Activated T-helper 1 cell treated with anti-CD3 and anti-CD28 coated beads, Interleukin-2, amount 50 U/mL, for 16 hours (primary cell): ENCODE measurements at places on chromosomes 2 and 18.

GRCh38 chr2:229179628-229180027 lies 91.5 kb downstream of the PID1 start:
- DNase-seq, result no peak

DNA sequence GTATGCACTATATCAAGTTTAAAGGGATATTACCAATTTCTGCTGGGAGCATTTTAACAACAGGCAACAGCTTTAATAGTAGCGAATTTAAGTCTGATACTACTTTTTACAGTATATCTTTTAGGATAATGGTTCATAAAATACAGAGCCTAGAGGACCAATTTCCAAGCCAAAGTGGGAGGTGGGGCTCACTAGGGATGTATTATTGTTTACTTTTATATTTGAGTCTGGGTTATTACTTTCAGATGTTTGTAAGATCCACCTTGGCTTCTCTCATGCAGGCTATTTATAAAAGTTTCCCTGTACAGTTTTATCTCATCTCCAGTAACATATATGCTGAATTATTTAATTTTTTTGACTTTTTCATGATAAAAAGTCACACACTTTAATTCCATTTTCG lies 242.0 kb downstream of the CMPK2 start:
- DNase-seq, result no peak

DNA sequence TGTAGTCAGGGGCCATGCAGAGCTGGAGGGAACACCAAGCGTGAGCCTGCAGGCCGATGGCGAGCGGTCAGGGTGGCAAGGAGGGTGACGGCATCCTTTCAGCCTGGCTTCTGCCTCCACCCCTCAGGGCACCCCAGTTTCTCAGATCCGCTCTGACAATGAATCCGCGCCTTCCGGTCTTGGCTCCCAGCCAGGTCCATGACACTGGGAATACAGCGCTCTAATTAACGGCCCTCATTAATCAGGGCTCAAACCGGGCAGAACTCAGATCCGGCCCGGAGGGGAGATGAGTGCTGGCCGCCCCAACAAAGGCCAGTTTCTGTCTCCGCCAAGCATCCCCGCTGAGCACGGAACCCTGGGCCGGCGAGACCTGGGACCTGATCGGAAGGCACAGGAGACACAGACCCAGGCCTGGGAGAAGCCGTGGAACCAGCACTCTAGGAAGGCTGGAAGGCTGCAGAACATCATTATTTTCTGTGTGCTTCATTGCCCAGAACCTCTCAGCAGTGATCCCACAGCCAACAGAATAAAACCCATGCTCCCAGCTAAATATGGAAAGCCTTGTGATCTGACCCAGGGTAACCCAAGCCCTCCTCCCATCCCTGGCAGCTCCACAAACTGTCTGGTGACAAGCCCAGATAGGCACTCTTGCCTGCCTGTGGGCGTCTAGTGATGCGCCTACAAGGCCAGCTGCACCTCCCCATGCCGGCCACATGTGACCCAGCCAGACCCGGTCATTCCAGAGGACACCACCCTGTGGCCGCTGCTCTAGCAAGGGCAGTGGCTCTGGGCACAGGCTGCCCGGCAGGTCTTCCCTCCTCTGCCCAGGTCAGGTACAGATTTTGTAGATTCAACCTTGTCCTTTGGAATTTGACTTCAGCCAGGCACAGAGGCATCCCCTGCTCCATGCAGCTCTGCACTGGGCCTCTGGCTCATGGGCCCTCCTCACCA lies 438.7 kb upstream of the MYT1L start:
- no peak for DNase-seq

DNA sequence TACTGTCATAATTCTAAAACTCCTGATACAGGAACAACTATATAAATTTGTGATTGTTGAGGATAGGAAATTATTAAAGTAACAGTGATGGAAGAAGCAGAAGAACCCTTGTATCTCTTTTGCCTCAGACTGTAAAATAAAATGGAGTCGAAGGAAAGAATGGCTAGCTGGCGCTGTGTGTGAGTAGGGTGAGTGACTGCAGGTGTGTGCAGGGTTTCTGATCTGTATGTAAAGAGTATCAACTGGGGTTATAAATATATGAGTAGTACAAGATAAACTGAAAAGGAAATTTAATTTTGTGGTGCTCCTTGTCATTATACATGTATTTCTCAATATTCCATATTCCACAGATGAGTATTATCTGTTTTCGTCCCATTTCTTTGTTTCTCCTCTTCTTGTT lies 15.2 kb downstream of the POLI start:
- DNase-seq, result no peak

DNA sequence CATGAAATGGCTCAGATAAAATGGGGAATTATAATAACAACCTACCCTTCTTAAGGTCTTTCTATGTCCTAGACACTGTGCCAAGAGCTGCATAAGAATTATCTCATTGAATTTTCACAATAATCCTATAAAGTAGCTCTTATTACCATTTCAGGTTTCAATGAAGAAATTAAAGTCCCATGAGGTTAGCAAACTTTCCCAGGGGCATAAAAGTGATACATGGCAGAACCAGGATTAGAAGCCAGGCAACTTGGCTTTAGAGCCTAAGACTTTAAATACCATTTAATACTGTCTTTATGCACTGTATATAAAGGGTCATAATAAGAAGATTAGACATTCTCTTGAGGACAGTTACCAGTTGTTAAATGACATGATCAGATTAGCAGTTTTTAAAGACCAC lies 130.1 kb downstream of the GCA start:
- DNase-seq, result no peak

- DNase-seq, result no peak
These were observed 21.7 kb upstream of the CXCR4 start for GRCh38 chr2:136139631-136140030.

- no peak for DNase-seq
These were observed 211.5 kb downstream of the GALR1 start for GRCh38 chr18:77461062-77461688.

DNA sequence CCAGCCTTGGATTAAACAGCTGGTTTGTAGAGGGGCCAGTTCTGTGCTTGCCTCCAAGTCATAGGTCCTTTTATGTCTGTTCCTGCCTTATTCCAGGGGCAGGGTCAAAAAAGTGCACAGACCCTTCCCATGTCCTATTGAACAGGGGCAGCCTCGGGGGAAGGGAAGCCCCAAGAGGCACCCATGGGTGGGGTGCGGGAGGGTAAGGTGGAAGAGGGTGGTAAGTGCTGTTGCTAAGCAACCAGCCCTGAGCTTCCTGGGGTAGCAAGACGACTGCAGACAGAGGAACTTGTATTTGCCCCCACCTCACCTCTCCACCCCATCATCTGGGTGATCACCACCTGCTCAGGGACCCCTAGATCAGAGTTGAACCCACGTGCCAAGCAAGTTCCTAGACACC lies 7.7 kb downstream of the DNMT3A start:
- DNase-seq, result no peak

DNA sequence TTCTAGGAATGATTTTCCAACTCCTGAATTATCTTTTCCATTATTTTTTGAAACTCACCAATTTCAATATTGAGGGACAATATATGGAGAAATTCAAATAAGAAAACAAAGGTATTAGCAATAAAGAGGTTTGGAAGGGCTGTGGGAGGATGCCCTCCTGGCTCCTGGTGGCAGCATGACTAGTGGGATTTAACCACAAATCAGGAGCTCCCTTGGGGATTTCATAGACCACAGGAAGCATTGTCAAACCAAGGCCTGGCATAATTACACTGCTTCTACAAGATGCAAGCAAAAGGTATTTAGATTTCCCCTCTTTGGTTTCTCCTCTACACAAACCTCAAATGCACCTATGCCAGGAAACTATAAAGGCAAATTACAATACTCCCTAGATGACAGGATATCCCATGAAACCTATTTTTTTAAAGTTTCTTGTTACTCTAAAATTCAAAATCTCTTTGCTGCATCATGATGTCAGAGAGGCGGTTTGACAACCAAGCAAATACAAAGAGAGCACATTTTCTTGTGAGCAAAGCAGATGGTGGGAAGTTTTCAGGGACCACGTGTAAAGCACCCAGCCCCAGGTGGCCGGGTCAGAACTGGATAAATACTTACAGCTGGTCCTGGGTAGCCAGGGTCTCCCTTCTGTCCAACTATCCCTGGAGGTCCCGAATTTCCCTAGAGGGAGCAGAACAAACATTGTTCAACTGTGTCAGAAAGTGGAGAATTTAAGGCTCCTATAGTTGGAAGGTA lies 67.9 kb downstream of the COL6A3 start:
- DNase-seq, result no peak

DNA sequence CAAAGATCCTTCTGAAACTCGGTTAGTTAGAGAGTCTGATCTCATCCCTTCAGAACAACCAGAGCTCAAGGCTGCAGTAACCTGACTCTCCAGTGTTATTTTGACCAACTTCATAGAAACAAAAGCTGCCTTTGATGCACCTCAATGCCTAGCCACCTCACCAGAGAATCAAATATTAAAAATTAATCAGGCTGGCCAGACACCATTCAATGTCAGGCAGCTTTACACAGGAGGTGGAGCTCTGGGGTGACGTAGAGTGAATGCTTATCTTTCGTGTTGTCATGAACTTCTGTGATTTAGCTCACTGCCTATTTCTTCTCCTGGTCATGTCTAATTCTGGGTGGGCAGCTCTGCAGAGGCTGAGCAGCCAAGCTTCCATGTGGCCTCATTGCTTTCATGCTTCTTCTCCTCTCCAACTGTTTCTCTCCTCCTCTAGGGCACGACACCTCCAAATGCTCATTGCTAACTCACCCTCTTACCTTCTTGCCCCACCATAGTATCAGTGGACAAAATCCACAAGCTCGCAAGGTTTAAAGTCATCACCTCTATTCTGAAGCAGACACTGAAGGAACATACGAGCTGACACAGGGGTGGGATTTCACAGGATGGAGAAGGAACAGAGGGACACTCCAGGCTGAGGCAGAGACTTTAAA lies 39.4 kb downstream of the AAK1 start:
- DNase-seq, result no peak

GRCh38 chr2:173132531-173132930 lies 56.9 kb downstream of the MAP3K20 start:
- DNase-seq, result no peak

DNA sequence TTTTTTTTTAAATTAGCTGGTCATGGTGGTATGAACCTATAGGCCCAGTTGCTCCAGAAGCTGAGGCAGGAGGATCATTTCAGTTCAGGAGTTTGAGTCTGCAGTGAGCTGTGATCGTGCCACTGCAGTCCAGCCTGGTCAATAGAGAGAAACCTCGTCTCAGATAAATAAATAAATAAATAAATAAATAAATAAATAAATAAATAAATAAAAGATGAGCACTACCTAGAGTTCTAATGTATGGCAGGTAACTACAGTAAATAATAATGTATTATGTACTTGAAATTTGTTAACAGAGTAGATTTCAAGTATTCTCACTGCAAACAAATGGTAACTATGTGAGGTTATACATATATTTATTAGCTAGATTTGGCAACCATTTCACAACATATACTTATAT lies 697.9 kb upstream of the ID2 start:
- no peak for DNase-seq

GRCh38 chr2:118645876-118646275 lies 201.6 kb downstream of the EN1 start:
- no peak for DNase-seq

- DNase-seq, result no peak
These were observed at the start of gene SCN9A for GRCh38 chr2:166375736-166376487. Gene SCN9A (minus strand): TSS chr2:166375944. CDS start chr2:166311756, 64,188 bp downstream.

DNA sequence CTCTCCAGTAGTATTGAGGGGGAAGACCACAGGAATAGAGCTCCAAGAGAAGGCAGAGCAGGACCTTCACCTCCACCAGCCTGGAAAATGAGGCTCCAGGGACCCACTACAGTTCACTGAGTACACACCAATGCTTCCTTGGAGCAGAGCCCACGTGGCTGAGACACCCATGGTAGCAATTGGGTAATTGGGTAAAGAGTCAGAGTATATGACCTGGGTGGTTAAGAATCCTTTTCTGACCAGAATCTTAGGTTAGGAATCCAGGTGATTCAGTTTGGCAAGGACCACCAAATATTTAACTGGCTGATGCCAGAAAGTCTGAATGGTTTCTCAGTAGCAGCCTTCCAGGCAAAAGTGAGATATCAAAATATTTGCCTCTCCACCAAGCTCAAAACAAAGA lies 107.7 kb downstream of the MDH1 start:
- no peak for DNase-seq

DNA sequence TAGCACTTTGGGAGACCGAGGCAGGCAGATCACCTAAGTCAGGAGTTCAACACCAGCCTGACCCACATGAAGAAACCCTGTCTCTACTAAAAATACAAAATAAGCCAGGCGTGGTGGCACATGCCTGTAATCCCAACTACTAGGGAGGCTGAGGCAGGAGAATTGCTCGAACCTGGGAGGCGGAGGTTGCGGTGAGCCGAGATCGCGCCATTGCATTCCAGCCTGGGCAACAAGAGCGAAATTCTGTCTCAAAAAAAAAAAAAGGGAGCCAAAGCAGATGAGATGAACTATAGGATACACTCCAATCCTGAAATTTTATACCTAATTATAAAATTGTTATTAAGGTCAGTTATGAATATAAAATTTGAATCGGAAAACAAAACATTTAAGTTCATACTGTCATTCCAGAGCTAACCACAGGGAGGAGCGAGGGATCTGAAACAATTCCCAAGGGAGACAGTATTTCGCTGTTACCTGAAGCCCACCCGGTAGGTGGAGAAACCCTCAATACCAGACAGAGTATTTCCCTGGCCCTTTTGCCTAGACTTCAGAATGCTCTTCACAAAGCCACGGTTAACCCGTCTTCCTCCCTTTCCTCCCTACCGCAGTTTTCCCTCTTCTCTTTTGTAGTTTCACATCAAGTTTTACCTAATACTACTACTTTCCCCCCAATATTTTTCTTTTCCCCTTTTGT lies 1.4 kb downstream of the PPM1G start:
- no peak for DNase-seq

DNA sequence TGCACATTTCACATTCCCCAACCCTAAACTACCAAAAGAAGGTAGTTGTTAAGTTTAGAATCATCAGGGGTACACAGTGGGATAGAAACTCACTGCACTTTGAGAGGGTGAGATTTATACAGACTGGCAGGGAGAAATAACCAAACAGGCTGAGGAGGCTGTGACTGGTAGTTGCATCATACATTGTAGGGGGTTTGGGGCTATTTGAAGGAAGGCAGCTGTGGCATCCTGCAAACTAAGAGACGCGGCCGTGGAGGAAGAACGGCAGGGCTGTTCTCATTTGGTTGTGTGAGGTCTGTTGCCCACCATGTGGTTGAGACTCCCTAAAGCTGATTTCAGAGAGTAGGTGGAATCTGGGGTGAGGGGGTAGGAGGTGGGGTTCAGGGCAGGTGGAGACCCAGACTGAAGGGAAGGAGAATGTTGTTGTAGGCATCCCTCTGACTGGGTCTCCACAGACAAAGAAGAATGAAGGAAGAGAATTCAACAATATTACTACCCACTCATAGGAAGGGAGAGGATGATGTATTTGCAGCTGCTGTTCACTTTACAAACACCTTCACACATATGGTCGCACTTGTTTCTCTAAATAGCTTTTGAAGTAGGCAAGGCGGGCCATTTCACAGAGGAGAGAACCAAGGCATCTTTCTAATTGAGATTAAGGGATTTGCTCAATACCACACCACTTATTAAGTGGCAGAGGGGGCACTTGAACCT lies 170.9 kb upstream of the SIX2 start:
- DNase-seq, result no peak

- DNase-seq, result no peak
These were observed 23.3 kb downstream of the LDLRAD4 start for GRCh38 chr18:13241893-13242175.

GRCh38 chr2:174048243-174048642 lies 83.1 kb upstream of the SP3 start:
- DNase-seq, result no peak

GRCh38 chr18:79583426-79583825 lies 96.2 kb upstream of the CTDP1 start:
- DNase-seq, result no peak
